Activated CD4-positive, alpha-beta T cell treated with anti-CD3 and anti-CD28 coated beads, Interleukin-2, amount 10 ng/mL, durations not matched to agents 7 days and 5 days (primary cell): ENCODE measurements at places on chromosomes 16 and 17. TPM values are rescaled to one million over a fixed set of nuclear protein-coding genes. Genes with fewer than 3 reads are reported as not detected.
A peak's percentile ranks its signal among the peaks of the same experiment; 100 is the strongest.

Gene TSNAXIP1
- total RNA-seq = 0.27 TPM

DNA sequence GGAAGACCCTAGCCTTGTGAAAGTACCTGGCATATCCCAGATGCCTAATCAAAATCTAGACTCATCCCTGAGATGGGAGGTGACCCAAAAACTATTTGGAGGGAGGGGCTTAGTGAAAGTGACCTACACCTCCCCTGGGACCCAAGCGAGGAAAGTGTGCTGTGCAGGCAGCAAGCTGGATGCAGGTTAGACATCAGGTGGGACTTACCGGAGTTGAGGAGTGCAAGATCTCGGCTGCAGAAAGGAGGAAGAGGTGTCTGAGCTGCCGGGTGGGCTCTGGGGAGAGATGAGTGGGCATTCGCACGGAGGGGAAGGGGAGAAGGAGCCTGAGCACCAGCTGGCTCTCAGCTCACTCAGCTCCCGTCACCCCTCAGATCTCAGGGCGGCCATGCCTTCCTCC, 10.3 kb upstream of the SBK1 start:
- no peak overlapping the region for H3K4me3 ChIP-seq
- peaks cover 2% of the 10 kb centered on the region for H3K27me3 ChIP-seq
- no peak overlapping the region for H3K27ac ChIP-seq

Gene ASPA
- total RNA-seq = not detected

- H3K27me3 ChIP-seq = no peaks in the 10 kb centered on the region
- DNase-seq = no peak
- no peak overlapping the region for H3K27ac ChIP-seq
- no peak overlapping the region for H3K4me3 ChIP-seq
Measured at GRCh38 chr16:27756206-27756970, 206.4 kb downstream of the KATNIP start.

DNA sequence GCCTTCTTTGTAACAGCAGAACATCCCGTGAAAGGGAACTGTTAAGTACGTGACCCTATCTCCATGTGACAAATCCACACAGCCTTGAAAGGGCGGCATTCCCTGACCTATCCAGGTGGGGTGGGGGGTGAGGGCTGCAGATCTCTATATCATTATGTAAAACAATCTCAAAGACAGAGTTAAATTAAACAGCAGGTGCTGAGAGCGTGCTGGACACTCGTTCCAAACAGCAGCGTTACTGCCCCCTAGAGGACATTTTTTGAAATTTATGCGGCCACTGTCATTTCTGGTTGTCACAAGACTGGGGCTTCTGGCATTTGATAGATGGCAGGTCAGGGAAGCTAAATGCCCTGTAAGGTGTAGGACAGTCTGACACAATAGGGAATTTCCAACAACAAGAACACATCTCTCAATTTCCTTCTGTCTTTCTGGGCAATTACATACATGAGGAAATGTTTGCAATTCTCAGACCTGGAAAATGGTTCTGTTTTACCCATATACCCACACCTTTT, 6.7 kb upstream of the SLC25A39 start:
- DNase-seq = peak; percentile 83
- H3K4me3 ChIP-seq = no peak overlapping the region
- H3K4me1 ChIP-seq = peaks cover 17% of the 10 kb centered on the region
- no peaks in the 10 kb centered on the region for H3K36me3 ChIP-seq

- peaks cover 2% of the 10 kb centered on the region for H3K27me3 ChIP-seq
- no peak overlapping the region for H3K4me3 ChIP-seq
- DNase-seq = no peak
- no peaks in the 10 kb centered on the region for H3K36me3 ChIP-seq
Measured at GRCh38 chr16:74035816-74036215, 260.8 kb upstream of the PSMD7 start.

Gene ARHGAP44
- total RNA-seq = 0.37 TPM

Gene C16orf54
- 92.3 TPM for total RNA-seq

DNA sequence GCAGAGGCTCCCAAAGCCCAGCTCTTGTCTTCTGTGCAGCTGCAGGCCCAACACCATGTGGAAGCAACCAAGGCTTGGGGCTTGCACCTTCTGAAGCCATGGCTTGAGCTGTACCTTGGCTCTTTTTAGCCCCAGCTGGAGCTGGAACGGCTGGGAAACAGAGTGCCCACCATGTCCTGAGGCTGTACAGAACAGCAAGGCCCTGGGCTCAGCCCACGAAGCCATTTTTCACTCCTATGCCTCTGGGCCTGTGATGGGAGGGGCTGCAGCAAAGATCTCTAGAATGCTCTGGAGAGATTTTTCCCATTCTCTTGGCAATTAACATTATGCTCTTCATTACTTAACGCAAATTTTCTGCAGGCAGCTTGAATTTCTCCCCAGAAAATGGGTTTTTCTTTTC, 68.1 kb downstream of the CDRT15 start:
- no peaks in the 10 kb centered on the region for H3K27me3 ChIP-seq
- H3K4me3 ChIP-seq = no peak overlapping the region
- DNase-seq = no peak
- peaks cover 52% of the 10 kb centered on the region for H3K36me3 ChIP-seq
- peaks cover 11% of the 10 kb centered on the region for H3K4me1 ChIP-seq
- H3K27ac ChIP-seq = no peak overlapping the region

Gene CD79B
- total RNA-seq = 39.9 TPM

DNA sequence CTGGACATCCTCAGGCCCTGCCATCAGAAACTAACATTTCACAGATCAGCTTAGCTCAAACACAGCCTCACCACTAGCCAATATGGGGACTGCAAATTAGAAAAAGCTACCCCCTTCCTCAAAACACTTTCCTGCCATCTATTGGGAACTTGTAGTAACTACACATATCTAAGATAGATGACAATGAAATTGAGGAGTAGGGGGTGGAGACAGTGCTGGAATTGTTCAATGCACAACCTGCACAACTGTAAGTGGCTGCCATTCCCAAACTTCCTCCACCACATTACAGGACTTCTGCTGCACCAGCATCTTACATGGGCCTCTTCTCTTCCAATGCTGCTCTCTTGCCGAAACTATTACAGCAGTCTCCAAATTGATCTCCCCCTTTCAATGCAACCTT, 21.9 kb downstream of the AIPL1 start:
- no peaks in the 10 kb centered on the region for H3K36me3 ChIP-seq
- no peak overlapping the region for H3K27ac ChIP-seq
- H3K4me3 ChIP-seq = no peak overlapping the region
- H3K27me3 ChIP-seq = peaks cover 3% of the 10 kb centered on the region
- no peaks in the 10 kb centered on the region for H3K4me1 ChIP-seq
